Stimulated activated CD4-positive, alpha-beta T cell treated with anti-CD3 and anti-CD28 coated beads, Interleukin-4, amount 100 ng/mL, for 4 hours (primary cell): ENCODE measurements at places on chromosomes 12 and 14.

GRCh38 chr14:37384870-37385596 lies 187.3 kb downstream of the MIPOL1 start:
- DNase-seq: no peak

DNA sequence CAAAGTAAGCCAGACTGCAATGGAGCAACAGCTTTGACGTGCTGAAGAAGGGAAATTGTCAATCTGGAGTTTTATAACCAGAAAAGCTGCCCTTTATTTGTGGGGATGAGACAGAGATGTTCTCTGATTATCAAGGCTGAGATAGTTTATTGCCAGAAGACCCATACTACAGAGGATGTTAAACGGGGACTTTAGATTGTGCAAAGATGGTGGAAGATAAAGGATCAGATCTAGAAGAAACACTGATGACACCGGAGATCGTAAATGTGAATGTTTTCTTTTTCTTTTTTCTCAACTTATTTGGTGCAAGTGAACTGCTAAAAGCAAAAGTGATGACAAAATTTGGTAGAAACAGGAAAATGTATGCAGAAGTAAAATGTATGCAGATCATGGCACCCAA lies 178.3 kb upstream of the PLEKHG7 start:
- DNase-seq: no peak

- DNase-seq: no peak
Measured at GRCh38 chr12:93273834-93274564, 103.7 kb upstream of the NUDT4 start.

DNA sequence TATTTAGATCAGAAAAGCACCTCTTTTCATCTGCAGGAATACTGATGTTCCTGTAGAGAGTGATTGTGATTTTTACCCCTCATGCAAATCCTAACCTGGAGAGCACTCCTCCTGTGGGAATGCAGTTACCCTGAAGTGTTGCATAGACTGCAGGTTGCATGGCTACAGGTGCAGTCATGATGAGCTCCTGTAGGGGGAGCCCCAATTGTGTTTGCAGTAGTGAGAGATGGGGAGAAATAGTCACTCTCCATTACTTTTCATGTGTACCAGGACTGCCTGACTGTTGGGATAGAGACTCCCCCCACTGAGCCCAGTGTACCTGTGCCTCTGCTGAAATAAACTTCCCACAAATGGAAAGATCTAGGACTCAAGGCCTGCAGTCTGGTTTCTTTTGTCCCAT lies 1086.5 kb downstream of the SLC6A15 start:
- DNase-seq: no peak

DNA sequence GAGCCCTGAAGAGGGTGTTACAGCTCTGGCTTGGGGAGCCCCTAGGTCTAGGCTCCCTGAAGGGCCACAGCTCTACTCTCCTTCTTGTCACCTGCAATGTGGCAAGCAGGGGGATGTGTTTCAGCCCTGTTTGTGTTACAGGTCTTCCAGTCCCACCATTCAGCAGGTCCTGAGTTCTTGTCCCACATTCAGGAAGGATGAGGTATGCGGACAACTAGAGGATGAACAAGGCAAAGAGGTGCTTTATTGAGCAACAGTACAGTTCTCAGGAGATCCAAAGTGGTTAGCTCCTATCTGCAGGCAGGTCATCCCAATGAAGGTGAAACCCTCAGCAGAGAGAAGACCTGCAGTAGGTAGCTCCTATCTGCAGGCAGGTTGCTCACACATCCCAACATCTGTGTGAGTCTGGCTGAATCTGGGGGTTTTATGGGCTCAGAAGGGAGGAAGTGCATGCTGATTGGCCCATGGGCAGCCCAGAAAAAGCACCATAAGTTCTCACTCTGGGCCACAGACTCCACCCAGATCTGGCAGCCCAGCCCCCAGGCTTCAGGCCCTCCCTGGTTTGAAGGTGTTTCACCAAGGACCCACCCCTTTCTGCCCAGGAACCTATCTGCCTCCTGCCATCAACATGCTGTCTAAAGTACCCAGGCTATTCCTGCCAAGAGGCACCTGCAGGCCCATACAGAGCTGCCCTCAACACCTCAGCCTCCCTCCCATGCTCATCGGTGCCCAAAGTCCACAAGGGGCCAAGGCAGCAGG lies 98.9 kb downstream of the NUAK1 start:
- no peak for DNase-seq
